A673 (cell line): ENCODE measurements at places on chromosomes 5 and 9.

- DNase-seq: peak; percentile 50
These were observed 2.2 kb downstream of the AKNA start for GRCh38 chr9:114385397-114386181.

DNA sequence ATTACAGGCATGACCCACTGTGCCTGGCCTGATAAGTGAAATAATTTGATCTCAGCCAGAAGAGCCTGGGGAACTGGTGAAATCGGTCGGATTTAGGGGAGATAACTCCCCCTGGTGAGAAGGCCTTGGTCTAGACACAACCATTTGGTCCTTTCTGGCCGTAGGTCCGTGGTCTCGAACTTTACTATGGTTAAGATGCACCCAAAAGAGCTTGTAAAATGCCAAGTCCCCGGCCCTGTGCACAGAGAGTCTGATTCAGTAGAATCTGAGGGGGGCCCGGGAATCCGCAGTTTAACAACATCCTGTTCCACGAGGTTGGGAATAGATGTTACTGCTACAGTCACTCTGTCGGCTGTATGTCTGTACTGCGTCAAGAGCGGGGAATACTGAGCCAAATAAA, 140.7 kb downstream of the C9orf50 start:
- DNase-seq: no peak

DNA sequence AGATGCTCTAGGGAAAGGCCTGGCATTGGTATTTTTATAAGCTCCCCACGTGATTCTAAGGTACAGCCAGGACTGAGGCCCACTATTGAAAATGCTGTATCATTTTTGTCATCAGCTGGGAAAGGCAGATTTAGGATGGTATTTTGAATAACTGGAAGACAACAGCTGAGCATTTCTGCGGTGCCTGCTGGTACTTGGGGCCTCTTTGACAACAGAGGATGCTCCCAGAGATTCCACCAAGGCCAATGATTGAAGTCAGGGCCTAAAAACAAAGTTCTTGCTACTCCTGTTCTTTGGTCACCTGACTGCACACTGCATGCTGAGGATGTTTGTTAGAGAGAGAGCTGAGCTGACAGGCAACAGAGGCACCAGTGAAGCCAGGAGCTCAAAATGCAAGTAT, 8.1 kb downstream of the FBLL1 start:
- DNase-seq: no peak

GRCh38 chr9:13146840-13147239, 132.7 kb downstream of the MPDZ start:
- DNase-seq: no peak

DNA sequence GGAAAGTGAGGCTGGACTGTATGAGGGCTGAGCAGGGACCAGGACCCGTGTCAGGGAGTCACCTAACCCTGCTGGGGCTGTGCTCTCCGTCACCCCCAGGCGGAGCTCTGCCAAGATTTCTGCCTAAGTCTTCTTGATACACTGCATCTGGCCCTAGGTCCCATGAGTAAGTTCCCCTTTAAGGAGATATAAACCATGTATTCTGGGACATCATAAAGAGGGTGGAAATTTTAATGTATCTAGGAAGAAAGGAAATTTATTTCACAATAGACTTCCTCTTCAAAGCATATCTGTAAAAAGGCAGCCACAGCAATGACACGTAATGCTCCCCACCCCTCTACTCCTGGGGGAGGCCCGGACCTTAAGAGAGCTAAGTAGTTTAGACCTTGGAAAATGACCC, 183.4 kb downstream of the FBXL7 start:
- DNase-seq: no peak

GRCh38 chr5:54837981-54838380, 147.4 kb downstream of the ESM1 start:
- no peak for DNase-seq

DNA sequence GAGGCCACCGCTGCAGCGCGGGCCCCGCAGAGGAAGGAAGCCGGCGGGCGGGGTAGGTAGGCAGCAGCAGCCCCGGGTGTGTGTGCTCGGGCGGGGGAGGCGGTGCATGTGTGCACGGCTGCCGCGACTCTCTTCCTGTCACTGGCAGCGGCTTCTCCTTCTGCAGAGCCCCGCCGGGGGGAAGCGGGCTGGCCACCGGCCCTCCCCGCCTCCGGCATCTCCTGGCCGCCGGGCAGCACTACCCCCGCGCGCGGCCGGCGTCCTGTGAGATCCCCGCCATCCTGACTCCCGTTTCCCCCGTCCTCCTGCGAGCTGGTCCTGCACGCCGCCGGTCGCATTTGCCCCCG, 315 bp downstream of the PIK3R1 start:
- DNase-seq: no peak

- DNase-seq: no peak
These were observed 482.2 kb upstream of the PAPPA start for GRCh38 chr9:115671236-115671962.

- no peak for DNase-seq
These were observed 9.9 kb downstream of the SNCB start for GRCh38 chr5:176620333-176620981.

DNA sequence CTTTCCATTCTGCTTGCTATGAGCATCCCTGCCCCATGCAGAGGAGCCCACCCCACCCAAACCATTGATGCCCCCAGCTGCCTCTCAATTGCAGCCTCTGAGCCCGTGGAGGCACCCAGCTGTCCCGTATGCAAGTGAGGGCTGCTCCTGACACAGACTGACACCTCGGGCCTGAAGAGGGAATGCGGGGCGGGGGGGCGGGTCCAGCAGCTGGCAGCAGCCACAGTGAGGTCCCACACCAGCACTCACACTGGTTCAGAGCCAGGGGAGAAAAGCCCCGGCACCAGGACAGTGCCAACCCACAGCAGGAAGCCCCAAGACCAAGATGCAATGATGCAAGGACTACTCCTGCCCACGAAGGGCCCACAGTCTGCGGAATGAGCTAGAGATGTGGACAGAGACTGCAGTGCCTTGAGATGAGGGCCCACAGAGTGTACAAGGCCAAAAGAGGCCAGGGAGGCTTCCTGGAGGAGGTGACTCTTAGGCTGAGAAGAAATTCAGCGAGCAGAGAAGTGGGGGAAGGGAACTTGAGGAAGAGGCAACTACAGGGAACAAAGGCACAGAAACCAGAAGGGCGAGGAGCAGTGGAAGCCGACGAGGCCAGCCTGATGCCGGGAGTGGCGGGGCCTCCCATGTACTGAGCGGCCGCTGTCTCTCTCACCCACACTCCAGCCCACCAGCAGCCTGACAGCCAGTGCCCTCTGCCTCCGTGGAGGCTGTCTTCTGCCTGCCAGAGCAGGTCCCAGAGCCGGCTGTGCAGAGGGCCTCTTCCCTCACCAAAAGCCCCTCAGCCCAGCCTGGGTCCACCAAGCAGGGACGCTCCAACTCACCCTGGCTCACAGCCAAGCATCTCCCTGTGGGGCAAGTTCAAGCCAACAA, 9.2 kb downstream of the EEIG1 start:
- DNase-seq: no peak

GRCh38 chr9:656926-657568, 184.4 kb upstream of the DMRT1 start:
- no peak for DNase-seq

DNA sequence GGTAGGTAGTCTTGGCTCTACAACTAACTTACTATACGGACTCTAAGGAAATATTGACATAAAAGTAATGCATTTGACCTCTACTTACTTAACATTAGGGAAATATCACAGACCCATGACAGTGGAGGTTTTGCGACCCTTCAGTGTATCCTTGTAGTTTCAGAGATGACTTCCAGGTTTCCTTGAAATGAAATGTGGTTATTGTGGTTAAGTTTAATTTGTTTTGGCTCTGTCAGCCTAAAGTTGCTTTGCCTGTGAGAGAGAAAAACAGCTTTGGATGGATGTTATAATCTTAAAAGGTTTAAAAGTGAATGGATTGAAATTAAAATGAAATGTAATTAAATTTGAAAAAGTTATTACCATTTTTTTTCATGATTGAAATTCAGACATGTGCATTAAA, 42.9 kb downstream of the LRRTM2 start:
- DNase-seq: no peak

- peak; percentile 24 for DNase-seq
These were observed 20.7 kb upstream of the ZNF782 start for GRCh38 chr9:96874947-96875460.

DNA sequence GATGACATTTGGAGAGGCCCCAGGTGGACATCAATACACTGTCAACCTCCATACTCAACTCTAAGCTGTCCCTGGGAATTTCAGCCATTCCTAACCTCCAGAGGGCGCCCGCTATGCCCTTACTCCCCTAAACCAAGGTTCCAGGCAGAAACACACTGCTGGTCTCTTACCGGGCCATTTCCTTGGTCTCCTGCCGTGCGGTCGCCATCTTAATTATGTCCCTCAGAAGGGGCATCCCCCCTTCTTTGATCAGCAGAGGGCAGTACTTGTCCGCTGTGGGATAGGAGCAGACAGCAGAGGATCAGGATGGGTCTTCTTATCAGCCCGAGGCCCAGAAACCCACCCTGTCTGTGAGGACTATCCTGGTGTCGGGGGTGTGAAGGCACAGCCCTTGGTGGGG, 9.3 kb upstream of the ZDHHC12 start:
- peak; percentile 95 for DNase-seq

DNA sequence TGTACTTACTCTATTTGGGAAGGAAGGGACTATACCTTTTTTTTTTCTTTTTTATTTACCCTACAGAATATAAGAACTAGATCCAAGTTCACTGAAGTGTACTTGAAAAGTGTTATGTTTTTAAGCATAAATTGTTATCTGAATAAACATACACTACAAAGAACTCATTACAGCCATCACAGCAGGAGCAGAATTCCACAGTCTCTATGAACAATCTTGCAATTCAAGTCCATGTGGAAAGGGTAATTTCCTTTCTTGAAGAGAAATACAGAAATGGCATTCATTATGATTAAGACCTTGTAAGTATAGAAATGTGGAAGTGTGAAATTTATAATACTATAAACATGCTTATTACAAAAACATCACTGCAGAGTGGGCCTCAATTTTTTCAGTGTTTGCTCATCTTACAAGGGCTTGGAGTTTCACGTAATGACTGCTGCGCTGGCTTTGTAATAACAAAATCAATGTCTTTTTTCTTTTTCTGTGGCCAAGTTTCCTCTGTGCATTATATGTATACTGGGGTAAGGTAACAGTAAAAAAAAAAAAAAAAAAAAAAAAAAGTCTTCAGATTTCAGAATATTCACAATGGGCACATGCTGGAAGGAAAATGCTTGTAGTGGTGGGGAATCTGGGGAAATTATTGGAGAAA, 77.0 kb upstream of the GNA14 start:
- DNase-seq: peak; percentile 41

DNA sequence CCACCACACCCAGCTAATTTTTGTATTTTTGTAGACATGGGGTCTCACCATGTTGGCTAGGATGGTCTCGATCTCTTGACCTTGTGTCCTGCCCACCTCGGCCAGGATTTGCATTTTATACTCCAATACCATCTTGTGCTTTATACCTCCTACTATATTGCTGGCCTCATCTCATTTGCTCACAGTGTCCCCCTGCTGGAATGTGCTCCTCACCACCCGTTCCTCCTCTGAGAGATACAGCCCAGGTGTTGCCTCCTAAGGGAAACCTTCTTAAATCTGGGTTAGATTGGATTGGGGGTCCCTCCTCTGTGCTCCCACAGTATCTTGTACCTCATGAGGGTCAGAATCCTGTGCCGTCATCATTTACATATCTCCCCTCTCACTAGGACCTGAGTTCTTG, 131.7 kb downstream of the PAPPA start:
- no peak for DNase-seq

GRCh38 chr9:19113964-19114679, 11.4 kb upstream of the HAUS6 start:
- DNase-seq: no peak
